ENCODE measurements at places on chromosomes 11 and 22. TPM values are rescaled to one million over a fixed set of nuclear protein-coding genes. Genes with fewer than 3 reads are reported as not detected.
A peak's percentile ranks its signal among the peaks of the same experiment; 100 is the strongest.

DNA sequence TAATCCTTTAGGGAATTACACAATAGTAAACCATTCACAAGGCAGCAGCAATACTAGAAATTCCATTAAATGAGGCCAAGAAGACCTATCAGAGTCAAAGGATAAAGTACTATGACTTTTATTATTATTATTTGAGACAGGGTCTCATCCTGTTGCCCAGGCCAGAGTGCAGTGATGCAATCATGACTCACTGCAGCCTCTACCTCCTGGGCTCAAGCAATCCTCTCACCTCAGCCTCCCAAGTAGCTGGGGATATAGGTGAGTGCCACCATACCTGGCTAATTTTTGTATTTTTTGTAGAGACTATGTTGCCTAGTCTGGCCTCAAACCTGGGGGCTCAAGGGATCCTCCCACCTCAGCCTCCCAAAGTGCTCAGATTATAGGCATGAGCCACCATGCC, 51.8 kb downstream of the TTC28 start:
- H3K27ac ChIP-seq, result no peak overlapping the region
- DNase-seq, result no peak
- H3K27me3 ChIP-seq, result no peaks in the 10 kb centered on the region
- no peak overlapping the region for H3K4me3 ChIP-seq

GRCh38 chr11:109798521-109798920, 294.7 kb upstream of the ZC3H12C start:
- peak; percentile 55 for DNase-seq
- no peaks in the 10 kb centered on the region for H3K36me3 ChIP-seq
- peaks cover 3% of the 10 kb centered on the region for H3K4me1 ChIP-seq
- H3K27ac ChIP-seq, result no peak overlapping the region
- H3K4me3 ChIP-seq, result no peak overlapping the region

DNA sequence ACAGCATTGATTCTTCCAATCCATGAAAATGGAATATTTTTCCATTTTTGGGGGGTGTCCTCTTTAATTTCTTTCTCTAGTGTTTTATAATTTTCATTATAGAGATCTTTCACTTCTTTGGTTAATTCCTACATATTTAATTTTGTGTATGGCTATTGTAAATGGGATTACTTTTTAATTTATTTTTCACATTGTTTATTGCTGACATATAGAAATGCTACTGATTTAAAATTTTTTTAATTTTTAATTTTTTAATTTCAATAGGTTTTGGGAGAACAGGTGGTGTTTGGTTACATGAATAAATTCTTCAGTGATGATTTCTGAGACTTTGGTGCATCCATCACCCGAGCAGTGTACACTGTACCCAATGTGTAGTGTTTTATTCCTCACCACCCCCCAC, 26.6 kb upstream of the OOSP4B start:
- H3K36me3 ChIP-seq, result no peaks in the 10 kb centered on the region
- no peak for DNase-seq
- no peaks in the 10 kb centered on the region for H3K4me1 ChIP-seq
- H3K27me3 ChIP-seq, result no peaks in the 10 kb centered on the region
- no peak overlapping the region for H3K27ac ChIP-seq
- H3K4me3 ChIP-seq, result no peak overlapping the region

DNA sequence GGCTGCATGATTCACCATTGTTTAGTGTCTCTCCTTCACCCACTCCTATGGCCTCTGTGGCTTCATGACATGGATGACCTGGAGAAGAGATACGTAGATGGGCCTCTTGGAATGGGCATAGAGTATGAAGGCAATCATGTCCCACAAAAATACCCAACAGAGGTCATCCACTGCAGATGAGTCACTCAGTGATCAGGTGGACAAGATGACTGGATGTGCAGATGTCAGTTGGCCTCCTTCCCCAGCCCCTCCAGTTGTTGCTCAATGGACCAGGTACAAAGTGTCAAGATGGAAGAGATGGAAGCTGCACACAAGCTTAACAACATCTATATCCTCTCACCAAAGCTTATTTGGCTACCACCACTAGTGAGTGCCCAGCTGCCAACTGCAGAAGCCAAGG, 41.0 kb upstream of the CLPB start:
- no peak overlapping the region for H3K4me3 ChIP-seq
- no peak overlapping the region for H3K27ac ChIP-seq
- no peaks in the 10 kb centered on the region for H3K36me3 ChIP-seq
- no peaks in the 10 kb centered on the region for H3K4me1 ChIP-seq

DNA sequence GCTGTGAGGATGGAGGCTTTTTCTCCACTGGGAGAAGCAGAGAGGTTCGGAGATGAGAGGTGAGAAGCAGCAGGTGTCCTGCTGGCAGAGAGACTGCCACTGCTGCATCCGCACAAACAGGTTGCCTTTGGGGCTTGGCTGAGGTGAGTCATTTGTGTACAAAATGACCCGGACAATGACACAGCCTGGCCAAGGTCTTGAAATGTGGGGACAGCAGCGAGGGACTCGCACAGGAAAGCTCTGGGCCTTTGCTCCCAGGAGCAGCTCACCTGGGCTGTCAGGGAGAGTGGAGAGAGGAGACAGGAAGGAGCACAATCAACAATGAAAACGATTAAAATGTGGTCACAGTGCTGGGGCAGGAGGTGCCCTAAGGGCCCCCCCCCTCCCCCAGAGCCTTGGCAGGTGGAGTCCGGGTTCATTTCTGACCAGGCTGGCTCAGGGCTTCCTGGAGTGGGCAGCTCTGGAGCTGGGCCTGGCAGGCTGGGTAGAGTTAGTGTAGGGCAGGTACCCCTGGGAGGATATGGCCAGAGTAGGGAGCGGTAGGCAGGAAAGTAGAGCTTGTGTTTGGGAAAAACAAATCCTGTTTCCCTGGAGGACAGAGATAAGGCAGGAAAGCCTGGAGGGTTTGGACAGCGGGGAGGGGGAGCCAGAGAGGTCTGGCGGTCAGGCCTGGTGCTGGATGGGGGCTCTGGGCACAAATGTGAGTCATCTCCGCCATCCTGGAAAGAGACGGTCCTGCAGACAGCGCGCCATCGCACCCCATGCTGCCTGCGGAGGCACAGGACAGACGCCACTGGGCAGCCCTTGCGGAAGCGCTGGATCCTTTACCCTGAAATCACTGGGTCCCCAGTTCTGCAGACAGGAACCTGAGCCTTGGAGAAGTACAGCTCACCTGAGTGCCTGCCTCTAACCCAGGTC, 37.8 kb upstream of the CELSR1 start:
- H3K4me3 ChIP-seq, result no peak overlapping the region
- H3K27ac ChIP-seq, result no peak overlapping the region

GRCh38 chr11:62601122-62601371, 618 bp downstream of the MTA2 start:
- no peak for DNase-seq
- peak overlapping the region; percentile 87 for H3K27ac ChIP-seq
- no peaks in the 10 kb centered on the region for H3K27me3 ChIP-seq
- H3K4me1 ChIP-seq, result peaks cover 26% of the 10 kb centered on the region

DNA sequence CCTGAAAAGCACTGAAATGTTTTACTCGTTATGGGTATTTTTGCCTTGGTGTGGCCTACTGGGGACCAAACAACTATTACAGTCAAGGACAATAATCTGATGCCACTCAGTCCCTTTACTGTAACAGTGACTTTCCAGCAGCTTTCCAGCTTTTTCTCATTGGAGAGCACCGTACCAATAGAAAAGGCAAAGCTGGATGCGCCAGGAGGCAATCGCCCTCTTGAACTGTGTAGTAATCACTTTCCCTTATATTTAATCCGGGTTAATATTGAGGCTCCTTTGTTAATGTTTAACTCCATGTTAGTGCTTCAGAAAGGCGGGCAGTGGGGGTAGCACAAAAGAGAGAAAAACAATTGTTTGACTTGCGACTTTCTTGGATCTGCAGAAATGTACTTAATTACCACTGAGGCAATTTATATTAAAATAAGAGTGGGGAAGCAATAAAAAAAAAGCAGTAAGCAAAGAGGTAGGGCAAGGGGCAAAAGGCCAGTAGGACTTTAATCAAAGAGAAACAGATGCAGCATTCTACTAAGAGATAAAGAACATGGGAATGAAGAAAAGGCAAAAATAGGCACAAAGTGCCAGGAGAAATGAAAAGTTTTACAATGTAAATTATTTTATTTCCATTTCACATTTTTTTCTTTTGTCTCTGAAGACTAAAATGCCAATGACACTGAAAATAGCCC, 81.6 kb downstream of the LRRC4C start:
- H3K4me3 ChIP-seq, result no peak overlapping the region
- no peaks in the 10 kb centered on the region for H3K36me3 ChIP-seq
- no peaks in the 10 kb centered on the region for H3K27me3 ChIP-seq
- H3K4me1 ChIP-seq, result peaks cover 4% of the 10 kb centered on the region

DNA sequence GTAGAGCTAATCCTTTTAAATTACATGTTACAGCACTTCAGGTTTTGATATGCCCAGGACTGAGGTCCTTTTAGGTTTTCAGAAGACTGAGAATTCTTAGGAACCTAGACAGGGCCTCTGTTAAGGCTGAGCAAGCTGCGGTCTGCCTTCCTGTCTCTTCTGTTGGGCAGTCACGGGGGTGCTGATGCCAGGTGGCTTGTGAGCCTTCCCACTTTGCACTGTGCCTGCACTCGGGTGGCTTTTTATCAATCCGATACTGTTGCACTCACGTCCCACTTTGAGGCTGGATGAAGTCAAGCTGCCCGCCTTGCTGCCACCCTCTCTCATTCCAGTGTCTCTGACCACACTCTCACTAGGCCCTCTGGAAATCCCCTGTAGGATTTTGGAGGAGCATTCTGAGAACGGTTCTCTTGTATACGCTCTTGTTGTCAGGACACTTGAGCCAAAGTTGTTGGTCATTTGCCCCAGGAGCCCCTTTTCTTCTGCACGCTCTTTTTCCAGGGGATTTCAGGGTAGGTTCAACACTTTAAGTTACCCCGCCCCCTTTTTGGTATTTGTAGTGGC, 141.8 kb downstream of the TEAD1 start:
- H3K36me3 ChIP-seq, result no peaks in the 10 kb centered on the region
- H3K4me3 ChIP-seq, result no peak overlapping the region
- H3K27me3 ChIP-seq, result no peaks in the 10 kb centered on the region

Gene SCN4B
- total RNA-seq, result 0.89 TPM

Gene LSP1
- 1.3 TPM for total RNA-seq

Gene CCDC15
- 1.0 TPM for total RNA-seq

Gene TMEM45B
- total RNA-seq, result not detected
